RWPE1 (cell line): ENCODE measurements at places on chromosomes 3 and 15.

- DNase-seq, result no peak
Measured at GRCh38 chr3:9179826-9180763, 69.4 kb downstream of the SRGAP3 start.

DNA sequence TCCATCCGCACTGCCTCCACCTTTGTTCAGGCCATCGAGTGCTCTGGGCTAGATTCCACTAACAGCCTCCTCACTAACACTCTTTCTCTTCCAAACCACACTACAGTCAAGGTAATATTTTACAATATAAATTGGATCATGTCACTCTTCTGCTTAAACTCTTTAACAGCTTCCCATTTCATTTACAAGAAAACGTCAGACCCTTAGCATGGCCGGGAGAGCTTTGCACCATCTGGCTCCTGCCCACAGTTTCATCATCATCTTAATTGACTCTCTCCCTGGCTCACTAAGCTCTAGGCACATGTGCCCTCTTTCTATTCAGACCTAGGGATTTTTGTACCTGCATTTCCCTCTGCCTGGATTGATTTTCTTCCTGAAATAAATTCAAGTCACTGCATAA lies 354.7 kb downstream of the FGF12 start:
- DNase-seq, result no peak

- DNase-seq, result peak; percentile 27
Measured at GRCh38 chr3:46378426-46378942, 7.7 kb downstream of the CCR5 start.

- no peak for DNase-seq
Measured at GRCh38 chr3:106719583-106719982, 657.7 kb upstream of the CCDC54 start.

GRCh38 chr15:89419370-89419984 lies 76.9 kb downstream of the RHCG start:
- DNase-seq, result peak; percentile 62

DNA sequence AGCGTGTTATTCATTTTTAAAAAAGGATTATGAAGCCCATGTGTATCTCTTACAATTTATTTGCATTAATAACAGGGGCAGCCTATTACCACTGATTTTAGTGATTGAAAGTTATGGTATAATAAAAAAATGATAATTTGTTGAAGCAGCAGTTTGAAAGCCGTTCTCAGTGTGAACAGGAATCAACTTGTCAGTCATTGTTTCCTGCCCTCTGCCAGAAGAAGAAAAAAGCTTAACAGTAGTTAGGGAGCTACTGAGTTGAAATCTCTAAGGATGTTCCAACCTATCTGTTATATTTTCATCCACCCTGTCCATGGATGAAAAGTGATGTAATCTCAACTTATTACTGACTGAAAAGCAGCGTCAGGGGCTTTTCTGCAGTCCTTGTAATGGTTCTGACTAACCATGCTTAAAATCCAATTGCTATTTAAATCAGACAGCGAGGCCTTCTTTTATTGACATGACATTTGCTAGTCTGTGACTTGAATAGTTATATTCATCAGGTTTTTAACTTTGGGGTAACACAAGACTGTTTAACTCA lies 486.7 kb downstream of the ROBO2 start:
- DNase-seq, result no peak
